ENCODE measurements at places on chromosomes 16 and 17.

DNA sequence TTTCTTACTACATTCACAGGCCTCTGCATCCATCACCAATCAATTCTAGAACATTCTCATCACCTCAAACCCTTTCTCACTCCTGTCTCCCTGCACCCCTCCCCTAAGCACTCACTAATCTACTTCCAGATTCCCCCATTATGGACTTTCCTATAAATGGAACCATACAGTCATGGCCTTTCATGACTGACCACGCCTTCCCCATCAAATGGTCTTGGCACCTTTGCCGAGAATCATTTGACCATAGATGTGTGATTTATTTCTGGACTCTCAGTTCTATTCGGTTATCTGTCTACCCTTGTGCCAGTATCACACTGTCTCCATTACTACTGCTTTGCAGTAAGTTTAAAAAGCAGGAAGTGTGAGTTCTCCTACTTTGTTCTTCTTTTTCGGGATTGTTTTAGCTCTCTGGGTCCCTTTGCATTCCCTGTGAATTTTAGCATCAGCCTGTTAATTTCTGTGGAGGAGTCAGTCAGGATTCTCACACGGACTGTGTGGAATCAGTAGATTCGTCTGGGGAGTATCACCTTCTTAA, 27.5 kb downstream of the GTF3C1 start:
- no peak for DNase-seq

- no peak for DNase-seq
Observed at GRCh38 chr17:55883149-55883548, 132.3 kb downstream of the PCTP start.

DNA sequence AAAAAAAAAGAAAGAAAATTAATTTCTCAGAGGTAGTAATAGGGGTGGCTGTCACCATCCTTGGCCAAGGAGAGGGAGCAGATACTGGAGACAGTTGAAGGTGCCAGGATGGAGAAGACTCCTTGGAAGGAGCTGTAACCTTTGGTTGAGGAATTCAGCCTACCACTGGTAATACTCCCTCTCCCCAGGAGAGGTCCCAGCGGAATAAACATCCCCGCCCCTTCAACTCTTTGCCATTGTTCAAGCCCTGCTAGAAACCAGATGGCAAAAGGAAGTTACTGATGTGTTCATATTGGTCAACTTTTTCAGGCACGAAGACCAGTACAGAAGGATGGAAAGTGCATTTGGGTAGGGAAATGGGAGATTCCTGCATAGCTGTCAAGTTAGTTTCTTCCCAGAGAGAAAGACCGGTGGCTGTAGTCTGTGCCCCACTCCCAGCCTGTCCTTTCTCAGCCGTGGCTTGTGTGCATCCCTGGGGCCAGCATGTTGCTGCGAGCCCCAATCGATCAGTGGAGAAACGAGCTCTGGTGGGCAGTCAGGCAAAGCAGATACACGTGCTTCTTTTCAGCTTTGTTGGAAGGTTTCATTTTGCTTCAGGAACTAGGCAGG, 612.1 kb downstream of the MAF start:
- DNase-seq = no peak

GRCh38 chr16:78639775-78640174, 540.3 kb downstream of the WWOX start:
- no peak for DNase-seq

DNA sequence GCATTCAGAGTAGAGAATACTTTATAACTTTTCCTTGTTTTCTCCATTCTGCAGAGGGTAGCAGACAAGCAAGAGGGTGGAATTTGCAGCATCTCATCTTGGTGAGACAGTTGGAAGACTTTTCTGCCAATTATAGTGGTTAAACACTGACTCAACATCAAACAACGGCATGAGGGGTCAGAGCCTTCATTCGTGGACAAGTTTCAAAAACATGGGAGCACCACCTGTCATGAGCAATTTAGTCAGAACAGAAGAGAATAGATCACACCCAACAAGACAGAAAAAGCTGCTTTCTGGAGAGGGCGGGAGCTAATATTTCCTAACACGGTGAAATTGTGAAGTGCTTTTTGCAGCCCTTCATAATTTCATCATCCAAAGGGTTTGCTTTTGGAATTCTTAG, 17.9 kb upstream of the ZNF652 start:
- no peak for DNase-seq

GRCh38 chr17:75754378-75755204, 10.4 kb downstream of the GALK1 start:
- no peak for DNase-seq

DNA sequence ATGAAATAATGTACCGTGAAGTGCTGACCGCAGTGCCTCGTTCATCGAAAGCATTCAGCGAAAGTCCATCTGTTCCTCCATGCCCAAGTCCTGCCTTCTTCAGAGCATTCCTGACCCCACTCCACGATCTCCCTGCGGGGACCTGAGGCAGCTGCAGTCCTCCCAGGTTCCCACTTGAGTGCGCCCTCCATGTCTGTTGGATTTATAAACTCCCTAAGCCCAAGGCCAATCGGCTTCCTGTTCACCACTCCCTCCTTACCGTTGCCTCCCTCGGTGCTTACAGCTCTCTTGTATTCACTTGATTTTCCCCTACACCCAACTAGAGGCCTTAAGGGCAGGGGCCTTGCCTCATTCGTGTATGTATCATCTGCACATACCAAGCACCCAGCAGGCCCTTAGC, 2.8 kb downstream of the RAD51D start:
- no peak for DNase-seq

DNA sequence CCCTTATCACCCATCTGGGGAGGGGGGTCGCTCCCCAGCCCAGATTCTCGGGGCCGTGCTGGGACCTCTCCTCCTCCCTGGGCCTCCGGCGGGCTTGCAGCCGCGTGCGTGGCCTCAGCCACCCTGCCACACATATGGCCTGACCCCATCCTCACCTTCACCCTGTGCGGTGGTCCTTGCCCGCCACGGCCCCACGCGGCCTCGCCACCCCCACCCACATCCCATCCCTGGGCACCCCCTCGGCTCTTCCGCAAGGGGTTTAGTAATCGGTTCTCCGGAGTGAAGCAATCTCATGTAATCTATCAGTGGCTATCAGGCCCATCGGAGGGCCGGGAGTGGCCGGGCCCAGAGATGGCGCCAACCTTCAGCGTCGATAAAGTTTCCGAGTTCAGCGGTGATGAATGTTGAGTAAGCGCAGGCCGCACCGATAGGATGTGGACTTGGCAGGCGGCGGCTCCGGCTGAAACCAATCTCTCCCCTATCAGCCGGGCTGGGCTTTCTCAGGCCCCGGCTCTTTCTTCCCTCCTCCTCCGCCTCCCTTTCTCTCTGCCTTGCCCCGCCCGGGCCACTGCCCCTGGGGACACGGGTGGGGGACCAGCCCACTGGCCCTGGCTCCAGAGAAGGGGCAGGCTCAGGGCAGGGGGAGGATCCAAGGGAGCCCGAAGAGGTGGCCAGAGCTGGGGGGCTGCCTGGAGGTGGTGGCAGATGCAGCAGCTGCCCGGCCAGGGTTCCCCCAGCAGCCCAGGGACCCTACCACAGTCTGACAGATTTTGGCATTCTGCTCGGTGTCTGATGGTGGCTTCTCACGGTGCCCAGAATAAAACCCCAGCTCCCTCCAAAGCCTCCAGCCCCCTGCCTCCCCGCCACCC, 20.8 kb downstream of the ZFPM1 start:
- DNase-seq = no peak

GRCh38 chr17:32386844-32387243, 36.9 kb downstream of the ZNF207 start:
- no peak for DNase-seq

DNA sequence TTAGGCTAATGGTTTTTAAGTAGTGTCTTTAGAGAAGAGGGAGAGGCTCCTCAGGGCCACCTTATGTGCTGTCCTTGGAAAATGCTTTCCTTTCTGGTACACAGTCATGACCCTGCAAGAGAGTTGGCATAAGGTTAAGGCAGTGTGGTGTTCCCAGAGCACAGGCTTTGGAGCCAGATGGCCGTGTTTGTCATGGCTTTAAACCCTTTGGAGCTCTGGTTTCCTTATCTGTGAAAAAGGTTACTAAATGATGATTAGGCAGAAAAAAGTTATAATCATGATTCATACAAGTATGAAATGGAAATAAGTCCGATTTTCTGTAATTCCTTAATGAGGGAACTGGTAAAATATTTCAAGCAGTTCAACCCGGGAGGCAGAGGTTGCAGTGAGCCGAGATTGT, 13.2 kb downstream of the UTP4 start:
- no peak for DNase-seq

DNA sequence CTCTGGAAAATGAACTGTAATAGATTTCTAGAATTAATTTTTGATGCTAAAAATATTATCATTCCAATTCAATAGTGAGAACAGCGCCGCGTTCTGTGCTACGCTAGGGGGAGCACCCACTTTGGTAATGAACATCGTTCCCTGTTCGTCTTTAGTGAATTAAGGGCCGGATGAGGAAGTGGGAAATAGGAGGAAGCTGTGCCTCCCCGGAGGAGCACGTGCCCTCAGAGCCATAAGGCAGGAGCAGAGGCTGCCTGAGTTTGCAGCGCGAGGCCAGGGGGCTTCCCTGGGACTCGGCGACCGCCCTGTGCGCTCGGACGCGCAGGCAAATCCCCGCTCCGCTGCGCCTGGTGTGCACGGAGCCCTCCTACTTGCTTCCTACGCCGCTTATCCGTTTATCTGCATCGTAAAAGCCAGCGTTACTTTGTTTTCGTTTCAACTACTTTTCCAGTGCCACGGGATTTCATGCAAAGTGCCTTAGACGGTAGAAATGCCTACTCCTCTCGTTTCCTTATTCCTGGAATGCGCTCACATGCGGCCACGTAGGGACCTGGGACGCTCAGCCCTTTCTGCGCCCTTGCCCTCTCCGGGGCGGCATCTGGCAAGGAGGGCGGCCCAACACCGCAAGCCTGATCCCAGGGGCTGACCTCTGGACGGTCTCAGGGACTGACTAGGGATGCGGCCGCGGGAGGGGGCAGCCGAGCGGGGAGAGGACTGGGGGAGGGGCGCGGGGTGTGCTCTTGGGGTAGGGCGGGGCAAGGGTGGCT, 76.4 kb downstream of the KCNJ12 start:
- DNase-seq = no peak

GRCh38 chr16:65855171-65856145, 511.0 kb upstream of the CDH5 start:
- no peak for DNase-seq

- no peak for DNase-seq
Observed at GRCh38 chr17:48564188-48565021, 13.7 kb downstream of the HOXB4 start.

DNA sequence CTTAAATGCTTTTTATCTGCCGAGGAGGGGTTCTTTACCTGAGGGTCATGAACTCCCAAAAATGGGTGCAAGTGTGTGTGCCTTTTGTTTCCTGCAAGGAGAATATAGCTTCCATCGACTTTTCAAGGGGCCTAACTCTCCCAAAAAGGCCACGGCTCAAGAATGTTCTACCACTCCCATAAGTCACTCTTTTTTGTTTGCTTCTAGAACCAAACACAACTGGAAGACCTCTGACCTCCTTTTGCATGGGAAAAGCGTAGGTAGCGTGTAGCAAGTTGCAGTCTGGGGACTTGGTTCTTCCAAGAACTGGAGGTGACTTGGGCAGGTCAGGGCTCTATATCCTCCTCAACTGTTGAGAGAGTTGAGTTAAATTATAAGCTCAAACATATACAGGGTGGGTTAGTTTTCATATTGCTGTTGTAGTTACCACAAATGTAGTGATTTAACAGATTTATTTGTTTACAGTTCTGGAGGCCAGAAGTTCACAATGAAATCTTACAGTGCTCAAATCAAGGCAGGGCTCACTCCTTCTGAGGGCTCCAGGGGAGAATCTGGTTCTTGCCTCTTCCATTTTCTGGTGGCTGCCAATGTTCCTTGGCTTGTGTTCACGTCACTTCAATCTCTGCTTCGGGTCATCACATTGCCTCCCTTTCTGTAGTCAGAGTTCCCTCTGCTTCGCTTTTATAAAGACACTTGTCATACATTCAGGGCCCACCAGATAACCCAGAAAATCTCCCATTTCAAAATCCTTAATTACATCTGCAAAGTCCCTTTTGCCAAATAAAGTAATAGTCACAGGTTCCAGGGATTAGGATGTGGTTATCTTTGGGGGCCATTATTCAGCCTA, 1.4 kb downstream of the TMEM97 start:
- DNase-seq = no peak

DNA sequence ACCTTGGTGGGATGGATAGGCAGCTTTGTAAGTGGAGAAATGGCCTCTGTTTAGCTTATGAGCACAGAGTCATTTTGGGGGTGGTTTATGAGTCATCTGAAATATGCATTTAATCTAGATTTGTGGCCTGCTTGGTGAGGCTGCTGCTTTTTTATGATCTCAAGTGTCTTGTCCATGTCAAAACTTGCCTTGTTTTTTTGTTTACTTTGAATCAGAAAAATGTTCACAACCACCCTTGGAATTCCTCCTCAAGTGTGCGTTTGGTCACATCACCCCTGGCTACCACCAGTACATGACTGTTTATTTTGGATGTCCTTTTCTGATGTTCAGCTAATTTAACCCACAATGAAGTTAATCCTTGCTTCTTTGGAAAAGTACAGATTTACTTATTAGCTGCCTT, 64.6 kb downstream of the FTO start:
- no peak for DNase-seq

- DNase-seq = no peak
Observed at GRCh38 chr16:76175718-76176117, 101.5 kb upstream of the CNTNAP4 start.

- DNase-seq = no peak
Observed at GRCh38 chr17:66667491-66668030, 167.4 kb upstream of the CACNG5 start.

DNA sequence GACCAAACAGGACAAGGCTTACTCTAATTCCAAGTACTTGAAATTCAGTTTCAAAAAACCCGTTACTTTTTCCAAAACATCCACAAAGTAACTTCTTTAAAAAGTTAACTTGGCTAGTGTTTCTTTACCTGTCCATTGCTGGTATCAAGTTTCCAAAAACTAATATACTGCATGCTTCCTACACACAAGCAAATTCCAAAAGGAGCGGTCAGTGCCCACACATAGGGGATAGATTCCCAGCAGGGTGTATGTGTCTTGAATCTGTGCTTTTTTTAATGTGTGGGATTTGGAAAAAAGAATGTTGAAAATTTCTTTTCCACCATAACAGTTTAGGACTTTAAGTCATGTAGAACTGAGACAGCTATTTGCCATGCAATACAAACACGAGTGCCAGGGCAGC, 367.8 kb upstream of the SOX9 start:
- no peak for DNase-seq

- DNase-seq = no peak
Observed at GRCh38 chr16:68823401-68824135, 19.8 kb upstream of the TANGO6 start.

DNA sequence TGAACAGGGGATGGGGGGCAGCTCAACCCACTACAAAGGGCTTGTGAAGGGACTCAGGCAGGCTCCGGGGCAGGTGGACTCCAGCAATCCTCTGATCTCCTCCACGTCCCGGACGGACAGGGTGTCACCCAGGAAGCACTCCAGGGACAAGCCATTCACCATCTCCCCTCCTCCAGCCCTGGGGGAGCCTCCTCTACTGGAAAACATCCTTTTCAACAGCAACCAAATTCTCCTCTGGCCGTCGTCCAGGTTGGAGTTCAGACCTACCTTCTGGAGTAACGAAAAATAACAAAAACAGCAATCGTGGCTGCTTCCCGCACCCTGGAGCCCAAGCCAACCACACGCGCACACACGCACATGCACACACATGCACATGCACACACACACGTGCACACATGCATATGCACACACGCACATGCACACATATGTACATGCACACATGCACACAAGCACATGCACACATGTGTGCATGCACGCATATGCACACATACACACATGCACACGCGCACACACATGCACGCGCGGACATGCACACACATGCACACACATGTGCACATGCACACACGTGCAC, 8.9 kb upstream of the RBFOX3 start:
- no peak for DNase-seq

- no peak for DNase-seq
Observed at GRCh38 chr16:53944025-53944424, 240.1 kb downstream of the FTO start.

Measured in right renal pelvis (tissue), 4 donors.